ENCODE measurements at places on chromosomes 6 and 20.
A peak's percentile ranks its signal among the peaks of the same experiment; 100 is the strongest.

- no peak for DNase-seq
These were observed 6.5 kb upstream of the RAET1G start for GRCh38 chr6:149929422-149929821.

DNA sequence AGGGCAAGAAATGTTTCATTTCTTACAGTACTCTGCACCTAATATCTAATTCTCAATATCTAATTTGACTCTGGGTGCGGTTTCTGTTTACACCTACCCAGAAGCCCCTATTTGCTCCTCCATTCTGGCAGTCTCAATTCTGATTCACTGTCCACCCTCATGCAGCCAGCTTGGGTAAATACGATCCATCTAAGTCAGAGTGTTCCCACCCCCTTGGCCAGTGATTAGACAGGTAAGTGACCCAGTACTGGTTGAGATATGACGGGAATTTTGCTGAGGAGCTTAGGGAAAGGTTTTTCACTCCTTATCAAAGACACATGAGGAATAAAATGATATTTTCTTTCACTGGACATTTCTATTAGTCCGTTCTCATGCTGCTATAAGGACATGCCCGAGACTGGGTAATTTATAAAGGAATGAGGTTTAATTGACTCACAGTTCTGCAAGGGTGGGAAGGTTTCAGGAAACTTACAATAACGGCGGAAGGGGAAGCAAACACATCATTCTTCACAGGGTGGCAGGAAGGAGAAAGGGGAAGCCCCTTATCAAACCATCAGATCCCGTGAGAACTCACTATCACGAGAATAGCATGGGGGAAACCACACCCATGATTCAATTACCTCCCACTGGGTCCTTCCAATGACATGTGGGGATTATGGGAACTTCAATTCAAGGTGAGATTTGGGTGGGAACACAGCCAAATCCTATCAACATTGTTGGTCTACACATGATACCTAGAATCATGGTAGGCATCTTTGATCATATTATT, 29.4 kb downstream of the GLO1 start:
- DNase-seq: no peak

DNA sequence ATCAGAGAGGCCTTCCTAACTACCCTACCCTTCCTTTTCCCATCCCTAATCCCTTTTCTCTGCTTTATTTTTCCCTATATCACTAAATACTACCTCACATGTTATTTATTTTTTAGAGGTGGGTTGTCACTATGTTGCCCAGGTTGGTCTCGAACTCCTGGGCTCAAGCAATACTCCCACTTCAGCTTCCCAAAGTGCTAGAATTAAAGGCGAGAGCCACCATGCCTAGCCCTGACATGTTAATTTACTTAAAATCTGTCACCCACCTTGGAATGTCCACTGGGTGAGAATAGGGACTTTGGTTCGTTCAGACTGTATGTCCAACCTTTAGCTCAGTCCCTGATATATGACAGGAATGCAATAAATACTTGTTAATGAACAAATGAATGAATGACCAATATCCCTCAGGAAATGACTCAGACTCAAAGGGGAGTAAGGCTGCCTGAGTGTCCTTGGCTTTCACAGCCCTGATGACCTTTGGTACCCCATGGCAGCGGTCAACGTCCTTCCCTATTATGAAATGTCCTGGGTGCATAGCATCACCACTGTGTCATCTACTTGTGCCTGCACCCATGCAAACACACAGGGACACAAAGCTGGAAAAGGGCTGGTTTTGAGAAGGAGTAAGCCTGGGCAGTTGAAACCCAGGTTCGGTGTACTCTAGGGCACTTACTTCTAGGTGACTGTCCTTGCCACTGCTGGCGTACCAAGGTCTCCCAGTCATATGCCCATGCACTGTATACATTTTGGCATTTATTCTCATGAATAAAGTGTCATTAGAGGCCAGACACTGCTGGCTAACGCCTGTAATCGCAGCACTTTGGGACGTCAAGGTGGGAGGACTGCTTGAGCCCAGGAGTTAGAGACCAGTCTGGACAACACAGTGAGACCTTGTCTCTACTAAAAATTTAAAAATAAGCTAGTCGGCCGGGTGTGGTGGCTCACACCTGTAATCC, 26.5 kb downstream of the BCL2L1 start:
- no peak for DNase-seq

GRCh38 chr6:41705311-41705995, 30.0 kb downstream of the TFEB start:
- DNase-seq: no peak

GRCh38 chr20:19774135-19774933, 16.3 kb downstream of the RIN2 start:
- peak; percentile 58 for DNase-seq

- DNase-seq: no peak
These were observed 52.2 kb downstream of the MYH7B start for GRCh38 chr20:35007891-35008290.

DNA sequence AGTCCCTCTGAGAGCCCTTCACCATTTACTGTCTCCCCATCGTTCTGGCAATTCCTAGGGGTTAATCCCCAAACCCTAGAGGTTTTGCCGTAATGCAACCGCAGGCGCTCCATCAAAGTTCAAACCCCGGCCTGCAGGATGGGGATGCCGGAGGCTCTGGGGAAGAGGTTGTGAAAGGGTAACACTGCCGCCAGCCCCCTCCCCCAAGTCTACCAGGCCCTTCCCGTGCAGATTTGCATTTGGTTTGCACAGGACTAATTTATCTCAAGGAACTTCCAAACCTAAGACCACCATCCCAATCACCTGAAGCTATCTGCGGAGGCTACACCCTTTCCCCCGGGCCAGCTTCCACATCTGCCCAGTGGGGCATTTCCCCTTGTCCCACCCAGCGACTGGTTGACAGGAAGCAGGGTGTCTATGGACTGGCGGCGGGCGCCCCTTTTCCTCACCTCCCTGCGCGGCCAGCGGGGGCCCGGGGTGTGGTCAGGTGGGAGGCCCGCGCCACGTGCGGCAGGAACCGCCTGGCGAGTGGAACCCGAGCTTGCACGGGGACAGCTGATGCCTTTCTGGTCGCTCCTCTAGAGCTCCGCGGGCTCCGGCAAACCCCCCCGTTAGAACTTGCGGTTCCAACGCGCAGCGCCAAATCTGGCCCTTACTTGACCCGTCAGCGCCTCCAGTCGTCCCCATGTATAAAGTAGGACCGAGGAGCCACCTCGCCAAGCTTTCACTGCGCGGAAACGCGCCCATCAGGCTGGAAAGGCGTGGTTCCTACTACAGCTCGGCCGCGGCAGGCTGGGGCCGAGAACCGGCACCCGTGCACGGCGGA, 9.4 kb upstream of the SLC4A11 start:
- no peak for DNase-seq

GRCh38 chr6:141401168-141401567, 731.6 kb upstream of the GJE1 start:
- DNase-seq: no peak

GRCh38 chr6:135941275-135942025, 89.9 kb downstream of the PDE7B start:
- no peak for DNase-seq

- no peak for DNase-seq
These were observed 84.5 kb upstream of the LYRM2 start for GRCh38 chr6:89723046-89723445.

- DNase-seq: no peak
These were observed 200.5 kb upstream of the FOXQ1 start for GRCh38 chr6:1111361-1111760.

- peak; percentile 8 for DNase-seq
These were observed 131.6 kb upstream of the ESR1 start for GRCh38 chr6:151675746-151676459.

DNA sequence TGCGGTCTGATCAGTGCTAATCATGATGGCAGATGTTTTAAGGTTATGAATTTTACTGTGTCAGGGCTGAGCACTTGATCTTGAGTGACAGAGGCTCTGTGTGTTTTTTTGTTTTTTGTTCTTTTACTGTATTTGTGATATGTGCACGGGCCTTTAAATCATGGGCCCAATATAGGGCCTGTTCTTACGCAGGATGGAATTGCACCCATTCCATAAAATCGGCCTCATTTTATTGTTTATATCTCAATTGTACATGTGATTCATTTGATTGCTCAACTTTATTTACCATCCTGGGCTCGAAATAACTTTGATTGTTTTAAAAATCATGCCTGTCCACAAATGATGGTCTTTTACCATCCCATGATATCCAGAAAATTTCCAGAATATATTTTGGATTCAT, 39.3 kb upstream of the MBOAT1 start:
- DNase-seq: no peak

DNA sequence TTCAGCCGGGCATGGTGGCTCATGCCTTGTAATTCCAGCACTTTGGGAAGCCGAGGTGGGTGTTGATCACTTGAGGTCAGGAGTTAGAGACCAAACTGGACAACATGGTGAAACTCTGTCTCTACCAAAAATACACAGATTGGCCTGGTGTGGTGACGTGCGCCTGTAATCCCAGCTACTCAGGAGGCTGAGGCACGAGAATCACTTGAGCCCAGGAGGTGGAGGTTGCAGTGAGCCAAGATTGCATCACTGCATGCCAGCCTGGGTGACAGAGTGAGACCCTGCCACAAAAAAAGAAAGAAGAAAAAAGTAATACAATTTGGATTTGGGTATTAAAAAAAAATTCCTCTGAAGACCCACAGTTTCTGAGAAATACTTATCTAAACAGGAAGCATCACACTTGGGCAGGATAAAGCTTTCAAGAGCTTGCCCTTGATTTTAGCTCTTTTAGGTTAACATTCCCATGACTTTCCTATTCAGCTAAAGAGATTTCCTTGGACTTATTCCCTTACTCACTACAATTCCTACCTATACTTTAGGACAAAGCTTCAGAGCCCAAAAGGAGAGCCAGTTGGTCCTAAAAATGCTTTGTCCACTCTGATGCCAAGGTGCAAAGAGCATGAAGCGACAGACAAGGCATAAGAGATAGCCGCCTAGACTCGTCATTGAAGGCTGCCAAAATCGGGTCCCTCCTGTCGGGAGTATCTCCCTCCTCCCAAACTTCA, 1.9 kb downstream of the ELOVL2 start:
- no peak for DNase-seq

DNA sequence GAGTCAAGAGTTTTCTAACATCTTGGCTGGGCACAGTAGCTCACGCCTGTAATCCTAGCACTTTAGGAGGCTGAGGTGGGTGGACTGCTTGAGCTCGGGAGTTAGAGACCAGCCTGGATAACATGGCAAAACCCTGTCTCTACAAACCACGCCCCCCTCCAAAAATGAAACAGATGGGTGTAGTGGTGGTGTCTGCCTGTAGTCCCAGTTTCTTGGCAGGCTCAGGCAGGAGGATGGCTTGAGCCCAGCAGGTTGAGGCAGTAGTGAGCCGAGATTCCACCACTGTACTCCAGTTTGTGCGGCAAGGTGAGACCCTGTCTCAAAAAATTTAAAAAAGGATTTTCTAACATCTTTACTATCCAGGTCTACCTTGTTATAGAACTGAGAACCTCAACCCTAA, 22.0 kb downstream of the FAM8A1 start:
- no peak for DNase-seq

DNA sequence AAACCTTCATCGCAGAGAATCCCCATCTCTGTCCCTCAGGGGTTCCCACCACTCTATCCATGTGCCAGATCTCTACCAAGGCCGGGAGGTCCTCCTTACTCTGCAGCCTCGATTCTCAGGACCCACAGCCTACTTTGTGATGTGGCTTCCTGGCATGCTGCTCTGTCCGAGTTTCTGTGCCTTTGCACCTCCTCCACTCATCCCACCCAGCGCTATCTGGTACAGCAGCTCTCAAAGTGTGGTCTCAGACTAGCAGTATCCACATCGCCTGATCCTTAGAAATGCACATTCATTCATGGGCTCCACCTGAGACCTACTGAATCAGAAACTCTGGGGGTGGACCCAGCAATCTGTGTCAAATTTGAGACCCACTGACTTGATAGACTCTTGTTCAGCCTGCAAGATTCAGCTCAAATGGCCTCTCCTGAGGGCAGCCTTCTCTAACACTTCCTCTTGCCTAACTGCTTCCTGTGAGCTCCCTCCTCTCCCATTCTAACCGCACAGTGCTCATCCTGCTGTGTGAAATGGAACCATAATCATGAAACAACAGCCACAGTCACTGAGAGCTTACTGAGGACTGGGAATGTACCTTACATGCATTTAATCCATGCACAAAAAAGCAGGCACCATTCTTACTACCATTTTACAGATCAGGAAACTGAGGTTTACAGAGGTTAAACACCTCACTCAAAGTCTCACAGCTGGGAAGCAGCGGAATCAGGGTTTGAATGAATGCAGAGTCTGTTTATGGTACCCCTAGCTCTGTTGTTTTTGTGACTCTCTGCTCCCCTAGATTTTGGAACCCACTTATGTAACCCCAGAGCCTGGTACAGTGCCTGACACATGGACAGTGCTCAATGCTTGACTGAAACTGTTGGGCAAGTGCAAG, 69.4 kb downstream of the JPH2 start:
- no peak for DNase-seq

DNA sequence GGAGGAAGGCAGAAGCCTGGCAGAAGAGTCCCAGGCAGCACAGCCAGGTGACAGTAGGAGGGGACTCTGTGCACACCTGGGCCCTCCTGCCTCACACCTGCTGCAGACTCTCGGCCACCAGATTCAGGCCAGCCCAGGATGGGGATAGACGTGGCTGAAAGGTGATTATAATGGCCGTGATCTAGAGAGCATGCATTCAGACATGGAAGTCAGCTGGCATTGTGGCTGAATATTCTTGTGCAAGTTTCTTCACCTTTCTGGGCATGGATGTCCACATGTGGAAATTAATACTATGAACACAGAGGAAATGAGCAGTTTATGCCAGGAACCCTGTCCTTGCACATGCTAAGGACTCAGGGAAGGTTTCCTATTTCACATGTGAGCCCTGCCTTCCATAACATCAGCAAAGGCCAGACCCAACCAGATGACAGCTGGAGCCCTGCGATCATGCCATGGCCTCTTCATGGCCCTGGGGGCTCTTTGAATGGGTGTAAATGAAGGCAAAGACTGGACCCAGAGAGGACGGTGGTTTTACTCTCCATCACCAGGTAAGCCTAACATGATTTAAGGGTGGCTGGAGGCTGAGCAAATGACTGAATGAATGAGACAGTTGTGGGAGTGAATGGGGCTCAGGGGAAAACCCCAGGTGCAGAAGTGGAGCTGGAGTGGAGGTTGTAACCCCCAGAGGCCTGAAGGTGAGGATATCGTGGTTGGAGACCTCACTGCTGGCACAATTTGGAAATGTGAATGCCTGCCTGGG, 2.7 kb upstream of the RAET1L start:
- DNase-seq: no peak

All from midbrain (tissue), 1 donor.